Heart left ventricle (tissue), 16 donors: ENCODE measurements at places on chromosomes 7 and 10.

GRCh38 chr7:152956006-152956405, 196.5 kb downstream of the ACTR3B start:
- DNase-seq, result no peak

GRCh38 chr10:22444219-22444788, 99.0 kb downstream of the SPAG6 start:
- no peak for DNase-seq

- DNase-seq, result no peak
Observed at GRCh38 chr10:21751341-21752310, 217.6 kb downstream of the MLLT10 start.

DNA sequence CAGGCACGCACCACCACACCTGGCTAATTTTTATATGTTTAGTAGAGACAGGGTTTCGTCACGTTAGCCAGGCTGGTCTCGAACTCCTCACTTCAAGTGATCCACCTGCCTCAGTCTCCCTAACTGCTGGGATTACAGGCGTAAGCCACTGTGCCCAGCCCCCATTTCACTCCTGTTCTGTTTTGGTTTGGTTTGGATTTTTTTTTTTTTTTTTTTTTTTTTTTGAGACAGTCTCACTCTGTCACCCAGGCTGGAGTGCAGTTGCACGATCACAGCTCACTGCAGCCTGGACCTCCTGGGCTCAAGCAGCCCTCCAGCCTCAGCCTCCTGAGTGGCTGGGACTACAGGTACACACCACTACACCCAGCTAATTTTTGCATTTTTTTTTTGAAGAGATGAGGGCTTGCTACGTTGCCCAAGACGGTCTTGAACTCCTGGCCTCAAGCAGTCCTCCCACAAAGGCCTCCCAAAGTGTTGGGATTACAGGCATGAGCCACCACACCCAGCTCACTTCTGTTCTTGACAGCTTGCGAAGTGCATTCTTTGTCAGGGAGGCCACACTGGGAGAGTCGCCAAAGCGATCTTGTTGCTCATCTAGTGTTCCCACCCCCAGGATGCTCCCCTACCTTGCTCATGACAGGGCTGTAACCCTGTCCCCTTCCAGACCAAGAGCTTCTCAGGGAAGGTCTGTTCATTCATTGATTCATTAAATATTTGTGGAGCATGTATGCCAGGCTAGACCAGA, 229.1 kb downstream of the CUX1 start:
- DNase-seq, result no peak

GRCh38 chr10:129814681-129815646, 149.1 kb downstream of the EBF3 start:
- no peak for DNase-seq

- DNase-seq, result no peak
Observed at GRCh38 chr7:156943091-156944041, 6.1 kb upstream of the NOM1 start.

DNA sequence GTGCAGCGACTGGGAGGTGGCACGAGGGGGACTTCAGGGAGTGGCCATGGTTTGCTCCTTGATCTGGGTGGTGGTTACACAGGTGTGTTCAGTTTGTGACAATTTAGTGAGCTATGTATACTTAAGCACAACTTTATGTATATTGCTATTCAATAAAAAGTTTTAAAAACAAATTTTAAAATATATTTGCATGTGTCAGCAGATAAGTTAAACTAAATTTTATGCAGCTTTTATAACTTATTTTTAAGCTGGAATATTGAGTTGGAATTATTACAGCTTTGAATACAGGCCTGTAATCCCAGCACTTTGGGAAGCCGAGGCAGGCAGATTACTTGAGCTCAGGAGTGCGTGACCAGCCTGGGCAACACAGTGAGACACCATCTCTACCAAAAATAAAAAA, 5.4 kb downstream of the BAIAP2L1 start:
- no peak for DNase-seq

GRCh38 chr7:154882931-154883474, 119.9 kb downstream of the PAXIP1 start:
- no peak for DNase-seq

GRCh38 chr7:69652947-69653701, 54.8 kb downstream of the AUTS2 start:
- DNase-seq, result no peak

GRCh38 chr10:72088889-72089575, 681 bp upstream of the SPOCK2 start:
- DNase-seq, result no peak

- DNase-seq, result no peak
Observed at GRCh38 chr7:50349963-50350944, 45.7 kb downstream of the IKZF1 start.

DNA sequence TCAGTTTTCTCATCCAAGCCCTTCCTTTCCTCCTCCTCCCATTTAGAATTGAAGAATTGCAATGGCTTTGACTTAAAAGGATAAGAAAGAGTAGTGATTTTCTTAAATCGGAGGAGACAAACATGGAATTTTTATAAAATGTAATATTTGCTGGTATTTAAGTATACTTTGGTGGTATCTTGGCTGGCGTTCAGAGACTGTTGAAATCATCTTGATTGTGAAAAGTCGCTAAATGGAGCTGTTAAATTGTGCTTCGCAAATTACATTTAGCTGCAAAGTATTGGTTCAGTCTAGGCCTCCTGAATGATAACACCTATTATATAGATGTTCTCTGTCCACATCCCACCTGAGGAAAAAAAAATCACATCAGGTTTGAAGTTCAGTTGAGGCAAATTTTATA, 81.8 kb downstream of the ARID5B start:
- DNase-seq, result no peak

DNA sequence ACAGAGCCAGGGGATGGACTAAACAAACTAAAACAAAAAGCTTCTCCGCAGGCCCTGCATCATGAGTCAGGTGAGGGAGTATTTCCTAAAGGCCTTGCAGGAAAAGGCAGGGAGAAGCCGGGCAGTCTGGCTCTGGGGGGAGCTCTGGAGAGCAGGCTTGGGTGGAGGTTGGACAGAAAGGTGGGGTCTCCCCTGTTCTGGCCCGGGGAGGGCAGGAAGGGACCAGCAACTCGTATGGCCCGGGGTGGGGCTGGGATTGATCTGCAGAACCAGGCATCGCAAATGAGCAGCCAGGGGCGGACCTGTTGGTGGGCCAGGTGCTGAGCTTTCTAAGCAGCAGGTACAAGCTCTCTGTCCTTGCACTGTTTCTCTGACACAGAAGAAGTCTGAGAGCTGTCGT, 235.2 kb downstream of the TCERG1L start:
- DNase-seq, result no peak

GRCh38 chr10:63738410-63738809, 217.2 kb downstream of the REEP3 start:
- no peak for DNase-seq

DNA sequence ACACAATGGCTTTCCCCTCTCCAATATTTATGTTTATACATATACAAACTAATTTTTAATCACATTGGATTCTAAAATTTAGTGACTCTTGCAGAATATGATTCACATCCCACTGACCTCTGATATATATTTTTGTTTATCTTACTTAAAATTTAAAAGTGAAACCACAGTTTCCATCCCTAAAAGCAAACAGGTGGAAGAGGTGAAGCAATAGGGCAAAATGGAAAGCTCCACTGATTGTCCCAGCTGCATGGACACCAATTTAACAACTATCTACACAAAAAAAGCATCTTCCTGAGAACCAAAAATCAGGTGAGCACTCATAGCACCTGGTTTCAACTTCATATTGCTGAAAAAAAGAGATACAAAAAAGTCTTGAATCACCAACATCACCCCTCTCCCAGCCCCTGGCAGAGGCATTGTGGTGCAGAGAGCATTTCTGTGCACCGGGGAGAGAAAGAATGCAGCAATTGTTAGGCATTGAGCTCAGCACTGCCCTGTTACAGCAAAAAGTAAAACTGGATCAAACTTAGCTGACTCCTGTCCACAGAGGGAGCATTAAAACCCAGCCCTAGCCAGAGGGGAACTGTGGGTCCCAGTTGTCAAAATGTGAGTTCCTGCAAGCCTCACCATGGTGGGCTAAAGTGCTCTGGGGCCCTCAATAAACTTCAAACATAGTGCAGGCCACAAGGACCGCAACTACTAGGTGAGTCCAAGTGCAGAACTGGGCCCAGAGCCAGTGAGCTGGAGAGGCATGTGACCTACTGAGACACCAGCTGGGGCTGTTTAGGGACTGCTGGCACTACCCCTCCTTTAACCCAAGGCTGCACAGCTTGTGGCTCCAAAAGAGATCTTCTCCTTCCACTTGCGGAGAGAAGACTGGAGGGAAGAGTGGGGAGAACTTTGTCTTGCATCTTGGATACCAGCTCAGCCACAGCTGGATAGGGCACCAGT, 92.1 kb downstream of the SIRT1 start:
- peak; percentile 81 for DNase-seq

- no peak for DNase-seq
Observed at GRCh38 chr7:50207686-50208255, 96.7 kb upstream of the IKZF1 start.

- DNase-seq, result no peak
Observed at GRCh38 chr7:6495597-6496262, 48.0 kb upstream of the DAGLB start.

DNA sequence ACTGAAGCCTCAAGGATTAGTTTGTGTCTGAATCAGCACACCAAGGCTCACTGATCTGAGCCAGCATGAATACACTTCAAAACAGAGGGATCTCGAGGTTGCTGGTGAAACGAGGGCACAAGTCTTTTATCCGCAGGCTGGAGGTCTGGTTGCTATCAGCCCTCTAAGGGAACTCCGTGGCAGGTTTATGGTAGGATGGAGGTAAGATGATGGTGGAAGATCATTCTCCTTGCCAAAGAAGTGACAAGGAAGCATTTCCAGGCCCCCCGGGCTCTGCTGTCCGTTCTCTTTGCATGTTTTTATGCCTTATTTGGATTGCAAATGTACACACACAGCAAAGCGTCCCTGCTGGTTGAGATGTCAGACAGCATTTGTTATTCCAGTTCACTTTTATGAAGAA, 268.3 kb downstream of the ARHGAP12 start:
- no peak for DNase-seq

DNA sequence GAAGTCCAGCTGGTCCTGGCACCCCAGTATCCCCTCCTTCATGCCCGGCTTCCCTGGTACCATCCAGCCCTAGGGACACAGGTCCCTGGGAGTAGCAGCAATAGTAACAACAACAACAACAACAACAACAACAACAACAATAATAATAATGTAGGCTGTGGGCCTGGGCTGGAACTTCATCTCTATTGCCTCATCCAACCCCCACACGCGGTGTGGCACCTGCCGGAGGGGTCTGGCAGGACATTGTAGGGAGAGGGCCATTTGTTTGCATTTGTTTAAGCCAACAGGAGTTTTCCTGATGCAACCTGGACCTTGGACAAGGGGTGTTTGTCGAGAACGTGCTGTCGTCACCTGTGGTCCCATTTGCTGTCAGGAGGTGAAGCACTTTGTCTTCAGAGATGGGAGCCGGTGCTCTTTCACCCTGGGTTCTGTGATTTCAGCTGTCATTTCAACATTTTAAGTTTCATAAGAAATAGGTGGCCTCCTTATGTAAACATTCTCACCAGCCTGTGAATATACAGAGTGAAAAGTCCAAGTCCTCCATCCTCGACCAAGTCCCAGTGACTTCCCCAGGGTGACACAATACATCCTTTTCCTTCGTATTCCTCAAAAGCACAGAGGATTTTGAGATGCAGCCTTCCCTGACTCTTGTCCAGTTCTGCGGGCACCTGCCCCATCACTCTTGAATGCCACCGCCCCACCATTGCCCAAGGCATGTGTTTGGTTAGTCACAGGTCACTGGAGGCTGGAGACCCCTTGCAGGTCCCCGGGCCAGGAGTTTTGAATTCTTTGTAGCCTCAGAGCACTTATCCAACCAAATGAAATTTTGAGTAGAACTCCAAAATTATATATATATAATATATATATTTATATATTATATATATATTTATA, 9.2 kb downstream of the LHPP start:
- no peak for DNase-seq

- DNase-seq, result no peak
Observed at GRCh38 chr10:11538834-11539190, 72.6 kb downstream of the USP6NL start.

- DNase-seq, result no peak
Observed at GRCh38 chr10:110527731-110528171, 30.0 kb downstream of the DUSP5 start.

GRCh38 chr10:16442914-16443313, 6.1 kb downstream of the PTER start:
- DNase-seq, result no peak

- no peak for DNase-seq
Observed at GRCh38 chr10:76394707-76395042, 963.3 kb downstream of the LRMDA start.

- DNase-seq, result no peak
Observed at GRCh38 chr7:29142021-29142727, 4.2 kb downstream of the CPVL start.

DNA sequence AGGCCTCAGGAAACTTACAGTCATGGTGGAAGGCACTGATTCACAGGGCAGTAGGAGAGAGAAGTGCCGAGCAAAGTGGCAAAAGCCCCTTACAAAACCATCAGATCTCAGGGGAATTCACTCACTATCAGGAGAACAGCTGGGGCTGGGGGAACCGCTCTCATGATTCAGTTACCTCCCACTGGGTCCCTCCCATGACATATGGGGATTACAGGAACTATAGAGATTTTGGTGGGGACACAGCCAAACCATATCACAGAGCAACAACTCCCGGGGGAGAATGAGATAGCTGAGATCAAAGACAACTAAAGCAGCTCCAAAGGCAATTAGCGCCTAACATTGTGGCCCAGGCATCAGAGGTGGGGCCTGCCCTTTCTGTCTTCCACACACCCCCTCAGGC, 85.4 kb upstream of the VOPP1 start:
- no peak for DNase-seq

- DNase-seq, result peak; percentile 81
Observed at GRCh38 chr10:44828508-44829142, 82.5 kb upstream of the TMEM72 start.

GRCh38 chr7:156423876-156424275, 216.7 kb upstream of the RNF32 start:
- no peak for DNase-seq

DNA sequence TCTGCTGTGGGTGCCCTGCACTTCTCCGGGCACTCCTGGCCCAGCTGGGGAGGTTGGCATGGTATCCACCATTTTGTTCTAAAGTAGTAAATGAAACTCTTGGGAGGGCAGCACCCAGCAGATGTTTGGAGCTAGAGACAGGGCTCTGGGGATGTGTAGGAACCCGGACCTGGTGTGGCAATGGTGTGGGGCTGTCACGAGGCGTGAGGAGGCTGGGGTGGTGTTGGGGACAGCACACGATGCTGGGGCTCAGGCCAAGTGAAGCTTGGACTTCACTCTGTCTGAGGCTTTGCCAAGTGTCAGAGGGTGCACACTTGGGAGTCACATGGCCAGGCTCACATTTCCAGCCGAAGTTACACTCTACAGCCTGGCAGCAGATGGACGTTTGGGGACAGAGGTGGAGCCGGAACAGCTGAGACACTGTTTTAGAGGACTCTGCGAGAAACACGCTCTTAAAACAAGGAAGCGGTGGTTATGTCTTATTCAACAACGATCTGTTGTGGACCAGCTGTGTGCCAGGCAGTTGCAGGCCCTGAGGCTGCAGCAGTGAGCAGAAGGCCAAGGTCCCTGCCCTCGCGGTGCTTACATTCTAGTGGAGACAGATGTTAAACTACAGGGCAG, 118.2 kb downstream of the CUX1 start:
- peak; percentile 90 for DNase-seq
